HepG2 (cell line): ENCODE measurements at places on chromosomes 7 and 10. TPM values are rescaled to one million over a fixed set of nuclear protein-coding genes. Genes with fewer than 3 reads are reported as not detected.

Gene CPXM2
- polyA plus RNA-seq: 0.03 and 0.07 TPM in 2 replicates

Gene TMEM273
- polyA plus RNA-seq: not detected in 2 replicates

Gene COL17A1
- 0.03 and 0.13 TPM in 2 replicates for polyA plus RNA-seq

Gene ANKRD1
- polyA plus RNA-seq: 30.2 and 41.8 TPM in 2 replicates

Gene OR6V1
- not detected in 2 replicates for polyA plus RNA-seq

Gene MAGI2
- 1.5 and 1.6 TPM in 2 replicates for polyA plus RNA-seq

Gene SPDYE8
- polyA plus RNA-seq: not detected in 2 replicates

Gene LGI1
- not detected in 2 replicates for polyA plus RNA-seq

Gene CCL24
- polyA plus RNA-seq: not detected in 2 replicates

Gene STOX1
- polyA plus RNA-seq: 1.8 and 2.5 TPM in 2 replicates

Gene GPR37
- polyA plus RNA-seq: not detected in 2 replicates

Gene OR2A25
- 0.07 TPM in 1 of 2 replicates, not detected in the other for polyA plus RNA-seq

Gene SLC16A12
- polyA plus RNA-seq: 0.07 TPM in 1 of 2 replicates, not detected in the other

Gene EGFR
- 7.9 and 10.0 TPM in 2 replicates for polyA plus RNA-seq

Gene PGAM2
- polyA plus RNA-seq: 0.18 TPM in 1 of 2 replicates, not detected in the other

Gene ANXA8
- polyA plus RNA-seq: not detected in 2 replicates

Gene APBB1IP
- polyA plus RNA-seq: 0.08 TPM in 1 of 2 replicates, not detected in the other
